Naive thymus-derived CD4-positive, alpha-beta T cell (primary cell): ENCODE measurements at places on chromosomes 6 and 20. TPM values are rescaled to one million over a fixed set of nuclear protein-coding genes. Genes with fewer than 3 reads are reported as not detected.

SIRPG gene
- total RNA-seq = 50.2 TPM

TMEM200A gene
- 6.0 and 7.2 TPM in 2 replicates for total RNA-seq

NKX2-2 gene
- not detected for total RNA-seq

- DNase-seq = no peak
- no peaks in the 10 kb centered on the region for H3K27me3 ChIP-seq
- no peaks in the 10 kb centered on the region for H3K4me1 ChIP-seq
- H3K4me3 ChIP-seq = no peak overlapping the region
- H3K27ac ChIP-seq = no peak overlapping the region
- H3K36me3 ChIP-seq = peaks cover 7% of the 10 kb centered on the region
Observed at GRCh38 chr6:11132194-11132888, 20.8 kb upstream of the ERVFRD-1 start.

DNA sequence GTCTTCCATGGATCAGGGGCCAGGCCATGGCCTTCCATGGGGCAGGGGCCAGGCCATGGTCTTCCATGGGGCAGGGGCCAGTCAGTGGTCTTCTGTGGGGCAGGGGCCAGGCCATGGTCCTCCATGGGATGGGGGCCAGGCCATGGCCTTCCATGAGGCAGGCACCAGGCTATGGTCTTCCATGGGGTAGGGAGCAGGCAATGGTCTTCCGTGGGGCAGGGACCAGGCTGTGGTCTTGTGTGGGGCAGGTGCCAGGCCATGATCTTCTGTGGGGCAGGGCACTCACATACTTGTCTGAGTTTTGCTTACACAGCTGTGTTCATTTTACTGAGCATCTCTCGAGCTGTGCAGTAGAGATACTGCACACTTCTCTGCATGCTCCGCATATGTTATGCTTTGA is 57.3 kb upstream of the THBS2 start:
- H3K4me3 ChIP-seq = no peak overlapping the region
- H3K36me3 ChIP-seq = no peaks in the 10 kb centered on the region
- DNase-seq = no peak
- no peaks in the 10 kb centered on the region for H3K4me1 ChIP-seq
- H3K27me3 ChIP-seq = no peaks in the 10 kb centered on the region
- no peak overlapping the region for H3K27ac ChIP-seq

- H3K27me3 ChIP-seq = no peaks in the 10 kb centered on the region
- H3K36me3 ChIP-seq = no peaks in the 10 kb centered on the region
- H3K27ac ChIP-seq = no peak overlapping the region
- no peak overlapping the region for H3K4me3 ChIP-seq
- no peaks in the 10 kb centered on the region for H3K4me1 ChIP-seq
- no peak for DNase-seq
Observed at GRCh38 chr6:39729945-39730344, 4.7 kb upstream of the KIF6 start.

RAET1L gene
- not detected in 2 replicates for total RNA-seq

DNA sequence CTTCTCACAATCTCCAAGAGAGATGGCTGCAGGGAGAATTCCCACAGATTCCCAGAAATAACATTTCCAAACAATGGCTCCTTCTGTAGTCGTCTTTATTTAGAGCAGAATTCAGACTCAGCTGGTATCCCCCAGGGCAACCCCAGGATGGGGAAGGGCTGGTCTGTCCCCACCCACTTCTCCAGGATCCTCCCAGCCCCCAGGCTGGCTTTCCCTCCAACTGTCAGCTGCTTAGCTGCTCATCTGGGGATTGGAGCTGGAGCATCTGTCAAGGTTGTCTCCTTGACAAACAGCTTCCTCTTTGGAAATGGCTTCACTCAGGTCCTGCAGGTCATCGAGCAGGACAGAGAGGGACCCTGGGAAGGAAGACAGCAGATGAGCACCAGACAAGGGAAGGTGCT is 3.5 kb upstream of the PSORS1C2 start:
- no peak overlapping the region for H3K27ac ChIP-seq
- H3K4me3 ChIP-seq = no peak overlapping the region

DNA sequence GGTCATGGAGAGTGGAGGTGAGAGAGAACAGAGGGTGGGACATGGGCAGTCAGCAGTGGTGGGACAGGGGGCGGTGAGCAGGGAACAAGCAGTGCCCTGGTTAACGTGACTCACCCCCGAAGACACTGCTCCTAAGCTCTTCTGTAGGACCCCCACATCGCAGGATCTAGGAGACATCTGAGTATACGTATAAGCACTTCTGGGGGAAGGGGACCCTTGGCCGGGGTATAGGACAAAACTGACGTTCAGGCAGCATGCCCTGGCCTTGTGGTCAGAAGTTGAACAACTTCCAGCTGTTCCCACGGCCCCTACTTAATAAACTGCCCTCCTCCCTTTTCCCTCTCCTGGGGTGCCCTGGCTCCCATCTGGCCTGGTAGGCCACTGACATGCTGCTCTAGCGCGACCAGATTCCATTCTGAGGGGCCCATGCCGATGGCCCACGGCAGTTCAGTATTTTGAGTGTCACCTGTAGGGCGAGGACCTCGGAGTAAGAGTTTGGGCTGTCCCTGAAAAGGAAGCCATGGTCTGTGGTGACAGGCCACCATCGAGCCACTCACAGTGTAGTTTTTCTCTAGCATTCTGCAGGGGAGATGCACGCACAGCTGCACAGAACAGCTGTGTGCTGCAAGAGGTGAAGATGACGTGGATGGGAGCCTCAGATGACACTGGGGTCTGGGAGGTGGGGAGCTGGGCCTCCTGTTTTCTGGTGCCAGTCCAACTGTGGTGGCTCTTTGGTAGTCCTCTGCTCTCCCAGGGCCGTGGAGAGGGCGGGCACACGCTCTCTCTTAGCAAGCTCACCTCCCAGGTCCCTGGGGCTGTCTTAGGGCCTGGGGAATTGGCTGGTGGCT is 38.4 kb downstream of the PPP1R3G start:
- no peak overlapping the region for H3K27ac ChIP-seq
- H3K4me3 ChIP-seq = no peak overlapping the region
- no peak for DNase-seq
- no peaks in the 10 kb centered on the region for H3K27me3 ChIP-seq
- no peaks in the 10 kb centered on the region for H3K36me3 ChIP-seq
- no peaks in the 10 kb centered on the region for H3K4me1 ChIP-seq

DNA sequence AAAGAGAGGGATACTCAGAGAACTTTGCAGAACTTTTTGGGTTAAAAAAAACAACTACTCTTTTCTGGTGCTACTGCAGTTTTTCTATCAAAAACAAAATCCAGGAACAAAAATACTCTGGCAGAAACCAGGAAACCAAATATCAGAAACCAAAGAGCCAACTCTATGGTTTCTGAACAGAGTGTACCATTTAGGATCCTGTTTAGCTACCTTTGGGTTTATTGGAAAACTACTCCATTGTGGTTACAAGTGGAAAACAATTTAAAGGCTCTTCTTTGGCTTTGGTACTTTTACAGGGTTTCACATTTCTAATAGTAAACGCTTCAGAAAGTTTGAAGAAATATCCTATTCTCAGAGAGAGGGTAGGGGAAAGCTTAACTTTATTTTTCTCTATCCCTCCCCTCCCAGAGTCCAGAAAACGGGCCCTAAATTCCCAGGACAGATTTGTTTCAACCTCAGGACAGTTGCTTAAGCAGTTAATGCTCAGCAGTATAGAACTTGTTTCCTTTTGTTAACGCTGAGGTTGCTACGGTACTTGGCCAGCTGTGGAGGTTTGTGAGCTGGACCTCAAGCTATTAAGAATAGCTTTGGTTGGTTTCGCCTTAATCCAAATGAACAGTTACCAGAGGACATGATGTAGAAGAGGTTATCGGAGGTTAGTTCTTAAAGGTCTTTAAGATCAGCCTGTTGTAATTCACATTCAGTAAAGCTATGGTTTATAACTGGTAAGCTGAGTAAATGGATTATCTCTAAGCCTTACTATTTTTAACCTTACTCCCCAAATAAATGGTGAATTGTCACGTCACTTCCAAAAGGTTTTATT is 47.9 kb downstream of the FOXO3 start:
- H3K36me3 ChIP-seq = no peaks in the 10 kb centered on the region
- no peak for DNase-seq
- H3K4me3 ChIP-seq = no peak overlapping the region
- no peak overlapping the region for H3K27ac ChIP-seq

DNA sequence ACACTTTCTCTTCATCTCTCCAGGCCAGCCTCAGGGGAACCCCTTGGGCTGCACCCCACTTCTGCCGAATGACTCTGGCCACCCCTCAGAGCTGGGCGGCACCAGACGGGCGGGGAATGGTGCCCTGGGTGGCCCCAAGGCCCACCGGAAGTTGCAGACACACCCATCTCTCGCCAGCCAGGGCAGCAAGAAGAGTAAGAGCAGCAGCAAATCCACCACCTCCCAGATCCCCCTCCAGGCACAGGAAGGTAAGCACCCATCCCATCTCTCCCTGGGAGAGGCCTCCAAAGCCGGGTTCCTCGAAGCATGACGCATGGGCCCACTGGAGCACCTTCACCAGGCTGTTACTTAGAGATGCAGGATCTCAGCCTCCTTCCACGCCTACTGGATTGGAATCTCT is 11.3 kb downstream of the MDFI start:
- H3K27ac ChIP-seq = no peak overlapping the region
- no peaks in the 10 kb centered on the region for H3K36me3 ChIP-seq
- no peak for DNase-seq
- no peaks in the 10 kb centered on the region for H3K27me3 ChIP-seq

C6orf132 gene
- not detected for total RNA-seq

CYP39A1 gene
- not detected for total RNA-seq

DNA sequence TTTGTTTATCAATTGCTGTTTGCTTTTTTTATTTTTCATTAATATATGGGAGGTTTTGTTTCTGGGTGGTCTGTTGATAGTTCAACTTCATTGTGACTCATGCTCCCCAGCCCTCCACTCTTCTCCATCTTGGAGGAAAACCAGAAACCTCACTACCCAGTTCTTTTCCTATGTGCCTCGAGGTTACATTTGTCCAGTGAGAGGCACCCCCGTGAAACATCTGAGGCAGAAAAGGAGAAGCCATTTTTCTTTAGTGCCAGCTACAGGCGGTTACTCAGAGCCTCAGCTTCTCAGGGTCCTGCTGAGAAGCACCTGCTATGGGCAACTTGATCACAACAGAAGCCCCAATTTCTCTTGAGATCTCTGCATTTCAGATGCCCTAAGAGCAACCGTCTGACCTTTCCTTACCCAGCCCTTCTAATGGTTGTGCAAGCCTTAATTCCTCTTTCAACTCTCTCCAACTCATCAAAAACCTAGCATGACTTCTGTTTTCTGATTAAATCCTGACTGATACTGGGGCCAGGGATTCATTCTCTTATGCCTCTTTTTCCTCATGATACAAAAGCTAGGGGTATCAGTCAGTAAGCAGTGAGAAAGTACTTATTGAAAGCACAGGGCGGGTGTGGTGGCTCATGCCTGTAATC is 144.6 kb downstream of the ELOVL4 start:
- H3K4me3 ChIP-seq = no peak overlapping the region
- H3K4me1 ChIP-seq = no peaks in the 10 kb centered on the region
- no peak overlapping the region for H3K27ac ChIP-seq
- no peak for DNase-seq
- H3K36me3 ChIP-seq = no peaks in the 10 kb centered on the region

GRCh38 chr6:69631552-69632346 is 165.1 kb downstream of the LMBRD1 start:
- DNase-seq = no peak
- no peaks in the 10 kb centered on the region for H3K27me3 ChIP-seq
- H3K4me3 ChIP-seq = no peak overlapping the region

SAMD5 gene
- not detected for total RNA-seq

GRCh38 chr6:158909938-158910337 is 90.1 kb downstream of the RSPH3 start:
- no peaks in the 10 kb centered on the region for H3K27me3 ChIP-seq
- H3K27ac ChIP-seq = peak overlapping the region; percentile 52
